Stomach (tissue), 19 donors: ENCODE measurements at places on chromosomes 7 and 10. TPM values are rescaled to one million over a fixed set of nuclear protein-coding genes. Genes with fewer than 3 reads are reported as not detected.

Gene IDI1
- 18.4 TPM for total RNA-seq

DNA sequence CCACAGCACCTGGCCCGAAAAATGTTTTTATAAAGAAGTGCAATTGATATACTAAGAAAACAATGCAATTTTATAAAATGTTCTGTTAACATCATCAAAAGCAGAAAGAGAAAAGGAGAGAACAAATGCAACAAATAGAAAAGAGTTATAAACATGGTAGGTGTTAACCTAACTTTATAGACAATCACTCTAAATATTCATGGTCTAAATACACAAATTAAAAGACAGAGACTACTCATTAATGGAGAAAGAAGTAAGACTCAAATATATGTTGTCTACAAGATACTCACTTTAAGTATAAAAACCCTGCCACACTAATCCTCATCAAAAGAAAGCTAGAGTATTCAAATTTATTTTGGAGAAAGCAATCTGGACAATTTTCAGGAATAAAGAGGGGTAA lies 425.3 kb upstream of the ANKRD30A start:
- no peak for DNase-seq

DNA sequence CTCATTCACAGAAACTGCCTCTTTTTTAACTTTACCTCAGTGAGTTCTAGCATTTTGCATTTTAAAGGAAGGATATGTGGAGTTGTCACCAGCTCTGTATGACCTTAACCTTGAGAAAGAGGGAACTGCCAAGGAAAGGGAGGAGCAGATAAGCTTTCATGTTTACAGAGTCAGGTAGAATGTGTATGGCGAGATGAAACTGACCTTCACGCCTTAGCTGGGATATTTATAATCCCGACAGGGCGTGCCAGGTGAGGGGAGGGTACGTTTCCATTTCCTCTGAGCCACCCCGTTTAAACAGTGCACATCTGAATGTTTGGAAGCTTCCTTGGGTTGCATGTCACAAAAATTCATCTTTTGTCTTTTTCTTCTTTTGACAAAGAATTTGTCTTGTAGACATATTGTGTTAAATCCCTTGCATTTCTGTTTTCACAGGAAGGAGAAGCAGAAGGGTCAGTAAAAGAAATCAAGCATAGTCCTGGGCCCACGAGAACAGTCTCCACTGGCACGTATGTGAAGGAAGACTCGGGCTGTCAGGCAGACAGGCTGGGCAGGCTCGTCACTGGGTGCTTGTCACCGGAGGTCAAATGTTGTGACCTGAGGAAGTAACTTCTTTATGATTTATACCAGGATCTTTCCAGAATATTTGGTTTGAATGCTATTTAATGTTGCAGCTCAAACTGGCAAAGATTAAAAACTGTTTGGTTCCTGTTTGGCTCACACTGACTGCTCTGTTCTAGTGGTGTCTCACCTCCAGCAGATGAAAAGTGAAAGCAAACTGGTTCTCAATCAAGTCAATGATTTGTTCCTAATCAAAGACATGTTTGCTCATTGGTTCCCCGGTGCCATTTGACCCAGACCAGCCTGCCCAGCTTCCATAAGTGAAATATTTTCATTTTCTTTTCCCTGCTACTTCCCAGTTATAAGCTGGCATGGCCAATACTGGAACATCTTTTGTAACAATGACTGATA lies 16.2 kb downstream of the OPTN start:
- DNase-seq: no peak

Gene AFAP1L2
- total RNA-seq: 20.9 TPM

Gene FLNC
- 62.4 TPM for total RNA-seq

DNA sequence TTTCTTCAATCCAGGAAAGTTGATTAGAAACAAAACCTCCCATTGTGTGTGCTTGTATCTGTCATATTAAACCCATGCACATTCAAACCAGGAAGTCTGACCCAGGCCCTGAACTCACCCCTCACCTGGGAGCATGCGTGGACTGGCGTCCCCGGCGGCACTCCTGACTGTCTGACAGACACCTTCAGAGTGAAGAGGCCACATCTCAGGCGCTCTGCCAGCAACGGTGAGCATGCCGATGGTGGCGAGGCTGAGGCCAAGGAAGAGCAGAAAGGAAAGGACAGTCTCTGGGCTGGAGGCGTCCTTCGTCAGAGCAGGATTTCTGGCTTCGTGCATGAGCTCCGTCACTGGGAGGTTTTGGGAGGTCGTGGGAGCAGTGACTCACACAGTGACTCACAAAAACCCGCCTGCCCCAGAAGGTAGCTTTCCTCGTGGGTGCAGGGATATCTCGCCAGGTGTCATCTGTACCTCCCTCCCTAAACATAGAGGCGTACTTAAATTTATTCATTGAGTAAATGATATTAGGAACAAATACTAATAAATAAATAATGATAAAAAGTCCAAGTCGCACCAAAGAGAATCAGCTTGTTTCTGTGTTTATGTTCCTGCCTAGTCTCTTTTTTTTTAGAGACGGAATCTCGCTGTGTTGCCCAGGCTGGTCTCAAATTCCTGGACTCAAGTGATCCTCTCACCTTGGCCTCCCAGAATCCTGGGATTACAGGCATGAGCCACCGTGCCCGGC lies 13.5 kb downstream of the IQCE start:
- DNase-seq: peak; percentile 52

DNA sequence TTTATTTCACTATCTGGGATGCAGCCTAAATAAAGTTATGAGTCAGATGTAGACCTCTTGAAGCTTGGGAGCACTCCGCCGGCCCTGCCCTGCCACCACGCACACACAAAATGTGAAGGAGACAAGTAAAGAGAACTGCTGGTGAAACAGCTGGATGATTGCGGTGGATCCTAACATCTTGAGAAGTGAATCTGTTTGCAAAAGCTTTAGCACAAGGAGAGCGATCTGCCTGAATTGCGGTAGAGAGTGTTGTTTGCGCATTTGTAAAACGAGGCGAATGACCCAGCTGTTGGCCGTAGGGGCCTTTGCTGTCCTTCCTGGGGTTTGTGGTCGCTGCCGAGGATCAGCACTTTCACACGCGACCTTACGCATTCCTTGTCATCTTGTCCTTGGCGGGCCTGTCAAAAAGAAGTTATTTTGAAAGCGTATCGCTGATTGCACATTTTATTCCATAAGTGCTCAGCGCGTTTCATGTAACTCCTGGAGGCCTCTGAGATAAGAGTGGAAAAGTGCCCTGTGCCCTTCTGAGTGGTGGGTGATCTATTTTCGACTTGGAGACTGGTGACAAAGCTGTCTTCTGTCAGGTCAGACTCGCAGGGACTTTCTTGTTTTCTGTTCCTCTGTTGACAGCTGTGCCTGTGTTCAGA lies 40.8 kb downstream of the RBM20 start:
- DNase-seq: no peak

GRCh38 chr7:143434660-143435059 lies 8.6 kb upstream of the TAS2R60 start:
- peak; percentile 32 for DNase-seq
